ENCODE measurements at places on chromosomes 12 and 14.

GRCh38 chr14:84482256-84483071, 1047.5 kb upstream of the FLRT2 start:
- DNase-seq = no peak

- DNase-seq = no peak
These were observed 6.1 kb downstream of the FAM186A start for GRCh38 chr12:50390316-50390741.

GRCh38 chr12:39867631-39868327, 238.1 kb downstream of the SLC2A13 start:
- DNase-seq = no peak

GRCh38 chr12:99495799-99496198, 151.8 kb upstream of the GARIN6 start:
- DNase-seq = no peak

DNA sequence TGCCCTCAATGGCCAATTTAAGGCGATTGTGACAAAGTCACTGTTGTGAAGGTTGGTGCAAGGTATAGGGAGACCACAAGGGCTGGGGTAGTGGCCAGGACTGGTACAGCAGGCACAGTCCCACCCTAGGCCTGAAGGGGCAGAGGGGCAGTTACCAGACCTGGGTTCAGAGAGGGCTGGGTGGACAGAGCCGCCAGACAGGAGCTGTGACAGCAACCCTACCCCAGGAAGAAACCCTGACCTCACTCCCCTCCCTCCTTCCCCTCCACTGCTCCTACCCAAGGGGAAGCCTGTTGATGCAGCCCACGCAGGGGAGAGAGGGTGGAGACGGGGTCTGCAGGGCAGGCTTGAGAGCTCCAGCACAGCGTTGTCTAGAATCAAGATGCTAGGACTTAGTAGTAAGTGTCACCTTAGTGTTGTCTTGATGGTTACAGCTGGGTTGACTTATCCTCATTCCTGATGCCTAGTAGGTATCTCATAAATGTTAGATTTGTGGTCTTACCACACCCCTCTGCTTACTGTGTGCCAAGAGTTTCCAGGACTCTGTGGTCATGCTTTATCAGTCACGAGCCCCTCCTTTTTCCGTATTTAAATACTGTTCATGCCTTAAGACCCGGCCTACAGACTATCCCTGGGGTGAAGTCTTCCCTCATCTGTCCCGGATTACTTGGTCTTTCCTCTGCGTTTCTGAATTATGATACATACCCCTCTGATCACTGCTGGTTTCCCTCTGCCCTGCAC, 14.4 kb downstream of the EML1 start:
- no peak for DNase-seq

- no peak for DNase-seq
These were observed 15.5 kb downstream of the TRMT5 start for GRCh38 chr14:60965402-60965801.

Data from NCI-H510A (cell line).